ENCODE measurements at places on chromosomes 7 and 10.
A peak's percentile ranks its signal among the peaks of the same experiment; 100 is the strongest.

- DNase-seq: no peak
Observed at GRCh38 chr7:23981314-23981713, 271.3 kb downstream of the STK31 start.

DNA sequence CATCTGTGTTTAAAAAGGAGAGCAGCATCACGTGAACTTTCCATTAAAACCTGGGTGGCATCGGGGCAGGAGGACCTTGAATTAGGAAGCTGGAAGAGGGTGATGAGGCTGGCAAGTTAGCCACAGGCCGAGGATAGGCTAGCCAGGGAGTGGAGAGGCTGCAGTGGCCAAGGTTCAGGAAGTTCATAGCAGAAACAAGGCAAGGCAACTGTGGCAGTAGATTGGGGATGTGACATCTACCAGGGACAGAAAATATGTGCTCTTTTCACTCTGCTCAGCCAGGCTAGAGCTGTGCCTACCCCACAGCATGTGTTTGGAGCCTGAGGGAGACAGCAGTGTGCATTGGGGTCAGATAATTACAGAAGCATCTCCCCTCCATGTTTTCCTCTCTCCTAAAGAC lies 2.2 kb upstream of the INPP5F start:
- no peak for DNase-seq

- no peak for DNase-seq
Observed at GRCh38 chr10:93874309-93875031, 19.3 kb upstream of the SLC35G1 start.

- no peak for DNase-seq
Observed at GRCh38 chr7:132112106-132112505, 464.2 kb downstream of the PLXNA4 start.

GRCh38 chr7:50718311-50718710 lies 64.4 kb downstream of the GRB10 start:
- DNase-seq: no peak

DNA sequence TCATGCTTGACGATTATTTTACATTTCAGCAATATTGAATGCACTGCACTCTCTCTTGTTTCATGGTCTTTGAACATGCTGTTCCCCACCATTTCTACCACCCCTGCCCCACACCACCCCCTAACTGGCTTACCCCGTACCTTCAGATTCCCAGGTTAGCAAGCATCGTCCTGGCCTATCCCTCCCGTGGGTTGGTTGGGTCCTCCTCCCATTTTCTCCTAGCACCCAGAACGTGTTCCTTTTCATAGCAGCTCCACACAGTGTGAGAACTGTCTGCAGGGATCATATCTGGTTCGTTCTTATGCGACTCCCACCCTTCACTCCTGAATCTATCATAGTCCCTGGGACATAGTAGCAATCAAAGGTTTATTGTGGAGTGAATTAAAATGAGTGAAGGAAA lies 48.6 kb downstream of the C10orf90 start:
- DNase-seq: no peak

DNA sequence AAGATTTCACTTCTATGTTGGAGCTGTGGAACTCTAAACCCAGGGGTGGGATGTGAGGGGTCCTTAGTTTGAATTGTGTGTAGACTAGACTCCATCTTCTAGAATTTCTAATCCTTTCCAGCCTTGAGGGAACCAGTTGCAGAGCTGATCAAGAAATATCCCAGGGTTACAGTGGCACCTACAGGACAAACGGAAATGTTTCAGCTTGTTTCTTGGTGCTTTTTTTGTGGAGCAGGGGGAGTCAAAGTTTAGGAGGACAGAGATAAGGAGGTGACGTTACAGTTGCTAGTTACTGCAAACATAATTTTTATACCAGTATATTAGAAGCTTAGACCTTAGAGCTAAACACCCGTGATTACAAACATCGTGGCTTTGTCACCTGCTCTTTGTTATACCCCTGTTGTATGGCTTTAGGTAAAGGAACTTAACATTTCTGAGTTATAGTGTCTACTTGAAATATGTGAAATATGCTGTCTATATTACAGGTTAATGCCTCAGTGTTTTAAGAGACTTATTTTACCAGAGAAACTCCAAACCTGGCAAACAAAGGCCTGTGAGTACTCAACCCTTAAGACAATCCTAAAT lies 84.5 kb upstream of the DYNC1I1 start:
- DNase-seq: no peak

- no peak for DNase-seq
Observed at GRCh38 chr10:124946945-124947344, 5.0 kb downstream of the ZRANB1 start.

GRCh38 chr7:104627516-104627915 lies 299.1 kb downstream of the LHFPL3 start:
- DNase-seq: peak; percentile 32

GRCh38 chr7:129872054-129872453 lies 80.7 kb downstream of the UBE2H start:
- DNase-seq: no peak

- DNase-seq: no peak
Observed at GRCh38 chr10:50987934-50988333, 86.4 kb upstream of the PRKG1 start.

DNA sequence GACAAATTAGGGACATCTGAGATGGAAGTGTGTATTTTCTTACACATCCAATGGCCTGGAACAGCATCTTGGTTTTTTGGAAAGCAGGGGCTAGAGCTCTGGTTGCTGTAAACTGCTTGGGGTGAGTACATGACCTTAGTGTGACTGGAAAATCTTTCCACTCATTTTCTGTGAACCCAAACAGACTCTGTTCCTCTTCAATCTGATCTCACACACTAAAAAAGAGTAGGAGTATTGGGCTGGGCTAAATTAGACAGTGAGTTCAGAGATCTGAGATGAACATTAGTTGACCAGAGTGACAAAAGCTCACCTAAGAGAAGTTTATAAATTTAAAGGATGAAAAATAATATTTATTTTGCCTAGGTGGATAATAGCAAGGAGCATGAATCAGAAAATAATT lies 59.2 kb downstream of the OR13A1 start:
- DNase-seq: no peak

DNA sequence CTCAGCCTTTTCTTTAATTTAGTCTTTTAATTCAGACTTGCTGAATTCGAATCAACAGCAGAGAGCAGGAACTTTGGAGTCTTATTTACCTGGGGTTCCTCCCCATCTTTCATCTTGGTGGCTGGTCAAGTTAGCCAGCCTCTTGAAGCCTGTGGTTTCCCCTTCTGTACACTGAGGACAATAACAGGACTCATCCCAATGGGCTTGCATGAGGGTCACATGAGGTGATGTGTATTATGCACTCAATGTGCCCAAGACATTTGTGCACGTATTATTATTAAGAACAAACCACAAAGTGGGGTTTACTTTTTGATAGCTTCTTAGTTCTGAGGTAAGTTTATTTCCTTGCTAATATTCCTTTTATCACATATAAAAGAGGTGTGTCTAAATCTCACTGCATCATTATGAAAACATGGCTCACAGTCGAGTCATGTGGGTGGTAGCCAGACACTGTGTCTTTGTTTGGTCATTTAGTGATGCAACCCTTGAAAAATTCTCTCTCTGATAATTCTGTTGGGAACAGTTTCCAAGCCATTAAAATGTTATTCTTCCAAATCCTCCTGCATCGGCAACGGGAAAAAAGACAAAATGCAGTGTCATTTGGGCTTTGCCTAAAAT lies 86.5 kb upstream of the GRB10 start:
- DNase-seq: peak; percentile 78

- DNase-seq: no peak
Observed at GRCh38 chr10:103659674-103660363, 166.3 kb downstream of the NEURL1 start.

DNA sequence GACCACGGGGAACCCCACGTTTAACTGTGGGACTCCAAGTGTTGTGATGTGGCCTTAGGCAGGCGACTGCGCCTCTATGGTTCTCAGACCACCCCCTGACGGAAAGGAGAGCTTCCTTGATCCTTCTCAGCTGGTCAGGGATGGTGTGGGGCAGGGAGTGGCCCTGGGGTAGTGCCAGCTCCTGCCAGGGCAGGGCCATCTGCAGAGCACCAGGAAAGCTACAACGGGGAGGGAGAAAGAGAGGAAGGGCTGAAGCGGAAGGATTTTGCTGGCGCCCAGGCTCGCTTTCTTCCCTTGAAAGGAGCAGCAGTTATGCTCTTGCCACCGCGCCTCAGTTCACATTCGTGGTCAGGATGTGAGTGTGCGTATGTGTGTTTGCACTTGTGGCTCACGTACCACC lies 74.9 kb upstream of the PCBD1 start:
- DNase-seq: no peak

DNA sequence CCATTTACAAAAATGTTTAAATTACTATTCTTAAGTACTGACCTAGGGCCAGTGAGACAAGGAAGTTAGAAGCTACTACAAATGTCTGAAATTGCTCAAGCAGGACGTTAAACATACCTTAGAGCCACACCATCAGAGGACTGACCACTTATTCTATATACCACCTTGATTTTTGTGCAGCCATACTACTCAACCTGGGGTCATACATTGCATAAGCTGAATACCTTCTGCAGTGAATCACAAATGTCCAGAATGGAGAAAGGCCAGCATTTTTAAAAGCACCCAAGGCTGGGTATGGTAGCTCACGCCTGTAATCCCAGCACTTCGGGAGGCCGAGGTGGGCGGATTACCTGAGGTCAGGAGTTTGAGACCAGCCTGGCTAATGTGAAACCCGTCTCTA lies 21.2 kb upstream of the MRLN start:
- DNase-seq: no peak

DNA sequence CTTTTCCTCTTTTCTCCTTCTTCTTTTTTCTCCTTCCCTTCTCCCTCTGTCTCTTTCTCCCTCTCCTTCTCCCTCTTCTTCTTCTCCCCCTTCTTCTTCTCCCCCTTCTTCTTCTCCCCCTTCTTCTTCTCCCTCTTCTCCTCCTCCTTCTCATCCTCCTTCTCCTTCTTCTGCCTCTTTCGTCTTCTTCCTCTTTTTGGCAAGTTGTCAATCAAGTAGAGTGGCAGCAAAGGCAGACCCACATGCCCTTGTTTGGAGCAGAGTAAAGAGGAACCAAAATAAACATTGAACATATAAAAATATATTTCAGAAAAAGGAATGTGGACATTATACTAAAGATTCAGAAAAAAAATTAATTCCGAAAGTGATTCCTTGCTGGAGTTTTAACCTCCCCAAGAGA lies 59.6 kb upstream of the ZNF33B start:
- no peak for DNase-seq

GRCh38 chr7:47418601-47419309 lies 163.2 kb downstream of the TNS3 start:
- no peak for DNase-seq

- DNase-seq: no peak
Observed at GRCh38 chr7:101998029-101998905, 180.8 kb downstream of the CUX1 start.

GRCh38 chr7:140084972-140085371 lies 22.2 kb upstream of the PARP12 start:
- no peak for DNase-seq

GRCh38 chr7:98628418-98628817 lies 11.3 kb downstream of the NPTX2 start:
- DNase-seq: no peak

GRCh38 chr7:114934713-114935112 lies 12.8 kb downstream of the MDFIC start:
- no peak for DNase-seq

- no peak for DNase-seq
Observed at GRCh38 chr10:74586088-74586585, 240.3 kb upstream of the KAT6B start.

DNA sequence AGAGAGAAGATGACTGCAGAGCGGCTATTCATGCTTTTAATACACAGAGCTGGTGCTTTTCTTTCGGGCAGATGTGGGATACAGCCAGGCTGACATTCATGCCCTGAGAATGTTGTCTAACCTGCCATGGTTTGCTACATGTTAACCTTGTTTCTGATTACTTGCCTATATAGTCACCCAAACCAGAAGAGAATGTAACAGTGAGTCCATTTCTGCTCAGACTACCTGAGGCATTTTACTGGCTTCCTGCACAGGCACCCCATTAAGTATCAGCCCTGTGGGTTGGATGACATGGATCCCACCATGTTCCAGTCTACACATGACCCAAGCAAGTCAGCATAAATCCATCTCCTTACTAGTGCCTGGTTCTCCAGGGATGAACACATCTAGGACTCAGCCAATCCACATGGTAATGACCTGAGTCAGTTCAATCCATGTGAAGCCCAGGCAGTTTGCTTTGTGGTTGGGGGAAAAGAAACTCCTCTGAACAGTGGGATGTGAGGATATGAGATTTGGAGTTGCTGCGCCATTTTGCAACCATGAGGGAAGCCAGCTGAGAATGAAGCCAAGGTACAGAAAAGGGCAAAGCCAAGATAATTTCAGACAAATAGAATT lies 55.7 kb upstream of the MKX start:
- no peak for DNase-seq
